Stomach (tissue), 19 donors: ENCODE measurements at places on chromosomes 16 and 17. TPM values are rescaled to one million over a fixed set of nuclear protein-coding genes. Genes with fewer than 3 reads are reported as not detected.

DNA sequence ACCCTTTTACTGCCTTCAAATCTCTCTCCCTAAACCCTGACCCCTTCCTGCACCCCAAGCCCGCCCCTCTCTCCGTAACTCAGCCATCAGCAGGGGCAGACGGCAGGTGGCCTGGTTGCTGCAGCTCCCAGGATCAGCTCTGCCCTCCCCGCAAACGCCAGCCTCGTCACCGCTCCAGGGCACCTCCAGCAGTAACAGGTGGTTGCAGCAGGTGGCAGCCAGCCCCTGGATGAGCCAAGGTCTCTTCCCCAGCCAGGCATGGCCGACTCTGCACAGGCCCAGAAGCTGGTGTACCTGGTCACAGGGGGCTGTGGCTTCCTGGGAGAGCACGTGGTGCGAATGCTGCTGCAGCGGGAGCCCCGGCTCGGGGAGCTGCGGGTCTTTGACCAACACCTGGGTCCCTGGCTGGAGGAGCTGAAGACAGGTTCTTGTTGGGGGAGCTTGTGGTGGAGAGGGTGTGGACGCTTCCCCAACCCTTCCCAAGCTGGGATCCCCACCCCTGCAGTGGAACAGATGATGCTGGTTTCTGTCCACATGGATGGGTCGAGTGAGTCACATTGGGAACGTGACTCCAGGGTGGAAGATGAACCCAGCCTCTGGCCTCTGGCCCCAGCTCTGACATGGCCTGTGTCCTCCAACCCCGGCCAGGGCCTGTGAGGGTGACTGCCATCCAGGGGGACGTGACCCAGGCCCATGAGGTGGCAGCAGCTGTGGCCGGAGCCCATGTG is 558 bp downstream of the HSD3B7 start:
- peak; percentile 81 for DNase-seq

DNA sequence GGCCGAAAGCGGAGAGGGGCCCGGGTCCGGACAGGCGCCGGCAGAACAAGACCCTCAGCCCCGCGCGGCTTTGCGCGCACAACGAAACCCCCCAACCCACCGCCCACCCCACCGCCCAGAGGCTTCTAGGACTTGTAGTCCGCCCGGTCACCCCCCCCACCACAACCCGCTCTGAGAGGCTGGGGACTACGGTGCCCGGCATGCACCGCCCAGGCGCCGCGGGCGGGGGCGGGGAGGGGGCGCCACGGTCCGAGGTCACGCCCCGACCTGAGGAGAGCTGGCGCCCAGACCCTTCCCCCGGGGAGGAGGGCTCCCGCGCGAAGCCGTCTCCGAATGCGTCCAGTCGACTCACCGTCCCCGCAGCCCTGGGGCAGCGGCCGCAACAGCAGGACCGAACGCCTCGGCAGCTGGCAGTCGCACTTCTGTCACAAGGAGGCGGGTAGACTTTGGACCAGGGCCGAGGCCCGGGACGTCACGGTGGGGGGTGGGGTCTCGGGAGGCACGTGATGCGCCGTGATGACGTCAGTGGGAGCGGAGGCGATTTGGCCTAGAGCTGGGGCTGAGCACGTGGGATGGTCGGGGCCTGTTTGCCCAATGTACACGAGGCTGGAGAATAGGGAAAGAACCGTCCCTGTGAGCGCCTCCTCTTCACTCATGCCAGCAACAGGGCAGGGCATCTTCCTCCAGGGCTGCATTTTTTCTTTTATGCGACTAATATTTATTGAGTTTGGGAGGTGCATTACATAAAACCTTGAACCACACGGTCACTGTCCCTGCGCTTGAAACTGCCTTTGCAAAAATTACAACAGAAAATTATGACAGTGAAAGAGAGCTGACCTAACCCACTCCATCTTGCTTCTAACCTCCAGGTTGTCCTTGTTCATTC is at the start of gene CDIP1:
TSS of gene CDIP1 (minus strand) at position 424 of the 886 bp plus-strand sequence. CDS start 24,643 bp downstream, outside the sequence.
- DNase-seq, result peak; percentile 99

GRCh38 chr17:5837055-5837491 is 233.1 kb upstream of the WSCD1 start:
- no peak for DNase-seq

GRCh38 chr17:67074781-67075180 is 30.4 kb downstream of the CACNG1 start:
- no peak for DNase-seq

DNA sequence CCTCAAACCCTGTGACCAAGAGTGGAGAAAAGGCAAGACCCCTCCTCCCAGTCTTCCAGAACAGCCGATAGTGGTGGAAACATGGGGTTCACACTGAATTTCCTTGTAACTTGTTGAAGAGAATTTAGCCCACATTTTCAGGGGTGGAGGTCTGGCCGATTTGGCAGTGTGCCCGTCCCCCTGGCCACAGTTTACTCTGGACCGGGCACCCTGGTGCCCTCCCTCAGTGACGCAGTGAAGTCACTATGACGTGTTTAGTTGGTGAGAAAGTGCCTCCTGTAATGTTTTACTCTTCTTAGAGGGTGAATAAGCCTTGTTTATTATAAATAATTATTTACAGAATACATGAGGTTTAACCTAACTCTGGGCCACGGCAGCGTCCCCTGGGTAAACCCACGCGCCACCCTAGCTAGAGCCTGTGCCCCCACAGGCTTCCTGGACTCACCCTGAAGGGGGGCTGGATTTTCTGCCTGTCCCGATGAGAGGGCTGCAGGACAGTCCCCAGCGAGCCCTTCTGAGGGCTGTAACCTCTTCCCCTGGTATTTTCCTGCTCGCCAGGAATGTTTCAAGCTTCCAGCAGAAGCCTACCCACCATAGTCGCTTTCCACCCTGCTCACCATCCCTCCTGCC is 316.9 kb downstream of the SEC14L1 start:
- no peak for DNase-seq

- DNase-seq, result no peak
Measured at GRCh38 chr17:64219571-64219970, 43.5 kb downstream of the TEX2 start.

- DNase-seq, result no peak
Measured at GRCh38 chr17:49846938-49847712, 744 bp downstream of the TAC4 start.

DNA sequence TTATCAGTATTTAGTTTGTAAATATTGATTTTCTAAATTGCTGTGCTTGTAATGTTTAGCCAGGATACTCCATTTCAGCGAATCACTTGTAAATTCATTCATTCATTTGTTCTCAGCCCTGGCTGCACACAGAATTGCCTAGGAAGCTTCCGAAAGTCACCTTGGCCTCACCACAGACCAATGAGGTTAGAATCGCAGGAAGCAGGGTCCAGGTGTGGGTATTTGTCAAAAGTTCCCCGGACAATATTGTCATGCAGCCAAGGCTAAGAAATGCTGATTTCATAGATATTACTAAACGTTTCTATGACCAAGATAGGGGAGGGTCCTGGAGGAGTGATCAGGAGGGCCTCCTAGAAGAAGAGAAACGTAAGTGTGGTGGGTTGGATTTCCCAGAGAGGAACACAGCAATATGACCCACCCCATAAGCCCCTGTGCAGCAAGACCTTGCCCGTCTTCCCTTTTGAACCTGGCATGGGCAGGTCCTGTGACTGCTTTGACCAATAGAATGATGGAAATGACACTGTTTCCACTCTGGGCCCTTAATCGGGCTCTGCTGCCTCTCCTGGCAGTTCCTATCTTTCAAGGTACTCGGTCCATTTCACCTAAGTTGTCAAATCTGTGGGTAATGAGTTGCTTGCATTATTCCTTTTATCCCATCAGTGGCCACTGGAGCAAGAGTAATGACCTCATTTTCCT is 238.7 kb downstream of the FOXL1 start:
- DNase-seq, result no peak

- peak; percentile 34 for DNase-seq
Measured at GRCh38 chr16:73095142-73095820, 47.4 kb upstream of the ZFHX3 start.

GRCh38 chr16:52463904-52464303 is 83.0 kb downstream of the TOX3 start:
- DNase-seq, result no peak

GRCh38 chr17:70011750-70012149 is 63.3 kb upstream of the KCNJ16 start:
- DNase-seq, result no peak

GRCh38 chr17:43987131-43988021 is 17.0 kb upstream of the NAGS start:
- DNase-seq, result no peak

DNA sequence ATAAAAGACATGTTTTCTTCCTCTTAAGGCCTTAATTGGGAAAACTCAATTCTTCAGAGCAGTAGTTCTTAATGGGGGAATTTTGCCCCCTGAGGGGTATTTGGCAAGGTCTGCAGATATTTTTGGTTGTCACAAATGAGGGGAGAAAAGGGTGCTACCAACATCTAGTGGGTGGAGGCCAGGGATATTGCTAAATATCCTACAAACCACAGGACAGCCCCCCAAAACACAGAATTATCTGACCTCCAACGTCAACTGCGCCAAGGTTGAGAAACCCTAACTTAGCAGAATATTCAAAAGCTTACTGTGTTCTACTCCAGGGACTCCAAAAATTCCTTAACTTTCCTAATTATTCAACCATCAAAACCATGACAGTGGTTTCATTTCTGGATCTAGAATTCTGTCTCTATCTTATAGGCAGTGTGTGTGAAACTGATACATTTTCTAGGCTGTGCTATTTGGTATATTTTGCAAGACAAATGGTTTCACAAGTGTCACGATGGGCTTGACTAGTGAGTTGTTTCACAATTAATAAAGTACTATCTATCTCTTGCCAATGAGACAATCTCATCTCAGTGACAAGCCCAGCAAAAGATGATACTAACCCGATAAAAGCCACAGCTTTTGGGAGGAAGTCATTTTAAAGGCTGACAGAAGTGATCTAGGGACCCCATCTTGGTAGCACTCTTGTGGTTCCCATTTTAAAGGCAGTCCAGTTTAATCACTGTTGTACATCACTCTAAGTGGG is 14.7 kb downstream of the TXNDC11 start:
- no peak for DNase-seq

GRCh38 chr17:2042933-2043332 is 1.1 kb downstream of the OVCA2 start:
- DNase-seq, result peak; percentile 23

DNA sequence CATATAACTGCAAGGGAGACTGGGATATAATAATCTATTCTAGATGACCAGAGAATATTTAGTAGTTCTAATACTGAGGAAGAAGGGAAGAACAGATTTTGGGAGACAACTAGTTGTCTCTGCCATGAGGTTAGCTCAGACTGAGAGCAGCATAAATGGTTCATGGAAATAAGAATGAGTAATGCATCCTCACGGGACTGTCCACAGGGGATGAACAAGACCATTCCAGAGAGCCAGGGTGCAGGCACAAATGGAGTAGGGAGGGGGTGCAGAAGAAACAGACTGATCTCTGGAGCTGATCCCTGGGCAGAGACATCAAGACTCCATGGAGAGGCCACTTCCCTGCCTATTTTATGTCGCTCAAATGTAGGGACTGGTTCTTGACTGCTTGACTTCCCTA is 30.4 kb downstream of the NLRC5 start:
- DNase-seq, result no peak

GRCh38 chr17:12634789-12635414 is 30.8 kb upstream of the MYOCD start:
- no peak for DNase-seq

- peak; percentile 32 for DNase-seq
Measured at GRCh38 chr16:54194334-54194743, 92.2 kb downstream of the IRX3 start.

DNA sequence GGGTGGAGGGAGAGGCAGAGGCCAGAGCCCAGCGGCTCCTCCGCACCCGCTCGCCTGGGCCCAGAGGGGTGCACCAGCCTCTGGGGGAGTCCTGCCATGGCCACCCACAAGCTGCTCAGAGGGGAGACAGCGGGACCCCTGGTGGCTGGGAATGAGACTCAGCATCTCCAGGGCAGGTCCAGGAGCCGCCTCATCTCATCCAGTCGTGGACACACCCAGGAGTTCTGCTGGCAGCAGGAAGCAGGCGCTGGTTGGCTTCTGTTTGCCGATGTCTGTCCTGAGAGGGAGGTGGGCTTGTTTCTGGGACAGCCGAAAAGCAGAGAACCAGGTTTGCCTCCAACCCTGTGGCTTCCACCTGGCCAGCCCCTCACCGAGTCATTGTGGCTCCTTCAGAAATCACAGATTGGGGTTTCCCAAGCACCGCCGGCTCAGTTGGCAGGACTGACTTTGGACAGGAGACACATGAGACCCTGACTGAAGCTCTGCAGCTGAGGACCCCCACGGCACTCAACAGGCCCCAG is 49.6 kb upstream of the ENPP7 start:
- no peak for DNase-seq

The KRTAP4-1 gene
- total RNA-seq, result not detected

The UBB gene
- total RNA-seq, result 929 TPM

The OR1A1 gene
- not detected for total RNA-seq

The SMIM5 gene
- not detected for total RNA-seq

The TIGD7 gene
- total RNA-seq, result 1.8 TPM

The SLC5A11 gene
- not detected for total RNA-seq

The MFAP4 gene
- total RNA-seq, result 29.3 TPM

The KRT20 gene
- total RNA-seq, result not detected

The CALB2 gene
- 1.4 TPM for total RNA-seq

The PRSS27 gene
- not detected for total RNA-seq

The CLEC10A gene
- 4.8 TPM for total RNA-seq

The KRTAP4-5 gene
- not detected for total RNA-seq

The CPHXL2 gene
- not detected for total RNA-seq
